Activated CD4-positive, alpha-beta T cell treated with anti-CD3 and anti-CD28 coated beads for 24 hours (primary cell): ENCODE measurements at places on chromosomes 5 and 9.

DNA sequence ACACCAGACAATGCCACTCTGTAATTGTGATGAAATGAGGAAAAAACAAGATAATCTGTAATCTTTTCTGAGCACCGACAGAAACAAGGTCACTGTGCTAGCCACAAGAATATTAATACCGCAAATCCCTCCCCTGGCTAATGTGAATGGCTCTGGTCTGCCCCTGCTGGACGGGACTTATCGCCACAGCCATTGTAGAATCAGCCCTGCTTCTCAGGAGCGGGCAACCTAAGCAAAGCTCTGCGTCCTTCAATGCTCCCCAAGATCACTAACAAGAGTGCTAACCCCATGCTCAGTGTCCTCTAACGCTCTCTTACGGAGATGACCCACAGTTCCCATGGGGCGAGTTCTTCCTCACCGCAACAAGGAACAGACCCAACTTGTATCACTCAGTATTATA is 42.7 kb downstream of the OR2V1 start:
- no peak for DNase-seq

DNA sequence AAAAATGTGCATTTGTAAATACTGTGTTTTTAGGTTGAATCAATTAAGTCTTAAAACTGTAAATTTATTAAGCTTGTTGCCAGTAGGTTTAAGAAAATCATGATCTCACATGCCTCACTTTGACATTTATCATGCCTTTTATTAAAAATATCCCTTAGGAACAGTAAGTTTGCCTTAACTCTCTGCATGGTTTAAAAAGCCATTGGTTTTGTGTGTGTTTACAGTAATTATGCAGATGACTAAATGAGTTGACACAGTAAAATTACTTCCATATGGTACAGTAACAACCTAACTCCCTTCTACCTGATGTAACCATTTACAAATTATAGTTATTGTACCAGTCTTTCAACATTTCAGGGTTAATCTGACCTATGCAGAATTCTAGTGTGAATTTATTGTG is 6.5 kb downstream of the RPS6 start:
- DNase-seq: no peak

DNA sequence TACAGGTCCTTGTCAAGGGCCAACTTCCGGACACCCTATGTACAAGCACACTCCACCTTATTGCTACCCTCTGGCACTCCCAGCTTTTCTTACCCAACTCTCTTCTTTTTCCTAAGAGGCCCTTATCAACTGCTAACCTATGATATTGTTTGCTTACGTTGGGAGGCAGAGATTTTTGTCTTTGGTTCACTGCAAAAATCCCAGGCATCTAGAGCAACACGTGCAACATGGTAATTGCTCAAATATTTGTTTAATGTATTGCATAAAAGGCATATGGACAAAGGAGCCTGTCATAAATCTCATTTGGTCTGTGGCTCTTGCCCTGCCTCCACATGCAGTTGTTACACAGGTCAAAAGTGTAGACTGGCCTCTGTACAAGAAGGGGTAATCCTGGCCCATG is 35.8 kb upstream of the ATP10B start:
- DNase-seq: no peak

- DNase-seq: no peak
Measured at GRCh38 chr5:139185589-139185988, 12.6 kb downstream of the SIL1 start.

DNA sequence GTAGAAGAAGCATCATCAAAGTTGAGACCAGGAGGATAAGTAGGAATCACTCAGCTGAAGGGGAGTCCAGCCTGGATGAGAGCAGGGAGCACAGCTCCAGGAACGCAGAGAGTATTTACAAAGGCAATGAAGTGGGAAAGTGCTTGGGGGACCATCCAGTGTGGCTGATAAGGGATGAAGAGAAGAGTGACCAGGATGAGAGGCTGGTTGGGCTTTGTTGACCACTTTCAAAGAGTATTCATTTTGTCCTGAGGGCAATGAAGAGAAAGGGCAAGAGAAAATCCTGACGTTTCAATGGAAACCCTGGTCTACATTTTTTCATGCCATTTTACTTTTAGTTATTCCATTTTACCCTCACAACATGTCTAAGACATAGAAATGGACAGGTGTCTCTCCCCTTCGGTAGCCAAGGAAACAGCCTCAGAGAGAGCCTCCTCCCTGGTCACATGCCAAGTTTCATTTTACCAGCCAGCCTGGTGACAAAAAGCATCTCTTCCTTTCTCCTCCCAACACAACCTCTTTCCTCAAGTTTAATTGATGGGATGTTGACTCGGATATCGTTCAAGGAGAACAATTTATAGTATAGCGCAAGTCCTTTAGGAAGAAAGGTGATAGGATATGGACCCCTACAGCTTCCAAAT is 492.7 kb upstream of the CLINT1 start:
- DNase-seq: no peak

GRCh38 chr9:14033067-14033466 is 280.9 kb downstream of the NFIB start:
- no peak for DNase-seq

GRCh38 chr5:170232786-170233185 is at the start of gene C5orf58:
Gene C5orf58 (plus strand): TSS chr5:170232985. CDS start chr5:170234977, 1,992 bp downstream.
- no peak for DNase-seq

DNA sequence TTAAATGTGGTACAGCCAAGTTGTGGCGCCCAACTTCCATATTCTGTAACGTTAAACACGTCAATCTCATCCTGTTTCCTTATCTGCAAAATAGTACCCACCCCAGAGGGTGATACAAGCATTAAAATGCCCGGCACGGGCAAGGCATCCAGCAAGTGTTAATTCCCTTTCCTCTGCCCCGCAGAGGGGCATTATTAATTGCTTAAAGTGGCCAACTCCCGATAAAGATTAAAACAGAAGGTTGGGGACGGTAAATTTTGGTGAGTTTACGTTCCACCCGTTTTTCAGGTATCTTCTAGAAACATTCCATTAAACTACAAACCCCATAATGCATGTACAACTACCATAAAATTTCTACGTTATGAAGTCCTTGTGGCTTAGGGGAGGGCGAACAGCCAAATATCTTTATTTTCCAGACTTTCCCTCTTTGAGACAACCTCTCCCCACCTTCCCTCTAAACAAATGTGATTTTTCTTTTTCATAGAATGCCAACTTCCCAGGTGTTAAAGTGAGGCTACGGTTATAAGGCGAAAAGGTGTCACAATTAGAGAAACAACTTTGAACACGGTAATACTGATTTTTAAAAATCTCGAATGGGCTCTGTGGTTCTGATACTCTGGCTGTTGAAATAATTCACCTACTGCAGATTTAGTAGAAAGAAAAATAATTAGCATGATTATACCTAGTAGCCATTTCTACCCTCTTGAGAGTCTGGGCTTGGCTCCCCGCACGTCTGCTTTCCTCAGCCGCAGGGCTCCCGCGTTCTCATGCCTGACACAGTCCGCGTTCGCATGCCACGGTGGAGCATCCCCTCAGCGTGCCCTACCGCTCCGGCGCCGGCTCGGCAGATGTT is 1.2 kb upstream of the GPBP1 start:
- no peak for DNase-seq

DNA sequence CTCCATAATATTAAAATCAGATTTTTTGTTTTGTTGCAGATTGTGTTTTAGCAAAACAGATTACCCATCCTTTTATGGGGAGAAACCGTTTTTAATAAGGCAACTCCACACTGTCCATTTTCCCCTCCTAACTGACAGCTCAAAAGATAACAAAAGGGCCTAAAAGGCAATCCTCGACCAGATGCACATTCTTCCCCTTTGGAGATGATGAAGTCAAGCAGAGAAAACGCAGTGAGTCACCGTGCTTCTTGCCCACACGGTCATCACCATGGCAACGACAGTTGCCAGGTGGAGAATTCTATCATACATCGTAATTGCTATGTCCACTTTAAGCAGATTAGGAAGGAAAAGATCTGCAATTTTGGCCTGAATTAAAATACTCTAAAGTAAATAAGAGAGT is 96.4 kb downstream of the DIRAS2 start:
- DNase-seq: no peak

DNA sequence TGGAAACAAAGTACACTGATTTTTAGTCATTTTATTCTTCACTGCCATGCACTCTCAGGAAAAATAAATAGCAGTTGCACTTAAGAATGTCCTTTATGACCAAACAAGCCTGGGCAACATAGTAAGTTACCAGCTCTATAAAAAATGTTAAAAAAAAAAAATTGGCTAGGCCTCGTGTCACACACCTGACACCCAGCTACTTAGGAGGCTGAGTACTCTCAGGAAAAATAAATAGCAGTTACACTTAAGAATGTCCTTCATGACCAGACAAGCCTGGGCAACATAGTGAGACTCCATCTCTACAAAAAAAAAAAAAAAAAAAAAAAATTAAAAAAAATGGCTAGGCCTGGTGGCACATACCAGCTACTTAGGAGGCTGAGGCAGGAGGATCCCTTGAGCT is 304.6 kb downstream of the SLCO4C1 start:
- DNase-seq: no peak

DNA sequence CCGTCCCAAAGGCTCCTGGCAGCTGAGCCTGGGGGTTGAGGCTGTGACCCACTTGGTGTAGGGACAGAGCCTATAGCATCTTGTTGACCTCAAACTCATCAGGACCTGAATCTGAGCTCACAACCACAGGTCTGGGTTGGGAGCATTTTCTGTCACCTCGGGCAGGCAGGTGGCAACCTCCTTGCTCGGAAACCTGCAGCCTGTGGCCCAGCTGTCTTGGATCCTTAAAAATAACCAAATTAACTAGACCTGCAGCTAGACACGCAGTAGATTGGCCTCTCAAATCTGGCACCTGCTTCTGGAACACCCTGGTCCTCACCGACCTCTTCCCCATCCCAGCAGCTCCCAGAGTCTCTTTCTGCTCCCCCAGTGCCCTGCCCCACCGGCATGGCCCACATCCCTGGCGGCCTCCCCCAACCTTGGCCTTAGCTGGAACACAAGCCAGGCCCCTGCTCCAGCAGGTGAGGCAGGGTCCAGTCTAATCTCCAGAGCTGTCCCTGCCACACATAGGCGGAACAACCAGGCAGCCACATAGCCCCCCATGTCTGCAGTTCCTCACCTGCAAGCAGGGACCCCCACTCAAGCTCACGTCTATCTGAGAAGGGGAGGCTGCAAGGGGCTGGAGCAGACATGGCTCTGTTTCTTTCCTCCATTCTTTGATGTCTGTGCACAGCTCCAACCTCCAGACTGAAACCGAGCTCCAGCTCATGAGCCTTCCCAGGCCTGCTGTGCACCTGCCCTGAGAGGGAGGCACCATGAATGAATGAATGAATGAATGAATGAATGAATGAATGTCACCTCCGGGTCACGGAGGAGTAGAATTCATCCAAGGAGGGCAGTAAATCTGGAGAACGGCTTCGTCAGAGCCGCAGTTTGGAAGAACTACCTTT is 28.3 kb downstream of the PAEP start:
- DNase-seq: no peak

DNA sequence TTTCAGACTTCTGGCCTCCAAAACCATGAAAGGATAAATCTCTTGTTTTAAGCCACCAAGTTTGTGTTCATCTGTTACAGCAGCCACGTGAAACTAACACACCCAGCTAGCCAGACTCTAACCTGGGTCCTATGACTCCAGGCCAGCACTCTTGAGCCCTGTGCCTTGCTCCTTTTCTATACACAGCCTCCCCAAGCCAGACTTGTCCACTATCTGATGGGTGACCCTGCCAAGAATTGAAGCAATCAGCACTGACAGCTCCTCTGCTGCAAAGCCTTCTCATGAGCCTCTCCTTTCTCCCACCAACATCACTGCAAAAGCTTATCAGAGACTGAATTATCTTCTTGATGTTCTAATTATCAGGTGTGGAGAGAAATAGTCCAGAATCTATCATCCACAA is 41.4 kb downstream of the SIL1 start:
- no peak for DNase-seq

DNA sequence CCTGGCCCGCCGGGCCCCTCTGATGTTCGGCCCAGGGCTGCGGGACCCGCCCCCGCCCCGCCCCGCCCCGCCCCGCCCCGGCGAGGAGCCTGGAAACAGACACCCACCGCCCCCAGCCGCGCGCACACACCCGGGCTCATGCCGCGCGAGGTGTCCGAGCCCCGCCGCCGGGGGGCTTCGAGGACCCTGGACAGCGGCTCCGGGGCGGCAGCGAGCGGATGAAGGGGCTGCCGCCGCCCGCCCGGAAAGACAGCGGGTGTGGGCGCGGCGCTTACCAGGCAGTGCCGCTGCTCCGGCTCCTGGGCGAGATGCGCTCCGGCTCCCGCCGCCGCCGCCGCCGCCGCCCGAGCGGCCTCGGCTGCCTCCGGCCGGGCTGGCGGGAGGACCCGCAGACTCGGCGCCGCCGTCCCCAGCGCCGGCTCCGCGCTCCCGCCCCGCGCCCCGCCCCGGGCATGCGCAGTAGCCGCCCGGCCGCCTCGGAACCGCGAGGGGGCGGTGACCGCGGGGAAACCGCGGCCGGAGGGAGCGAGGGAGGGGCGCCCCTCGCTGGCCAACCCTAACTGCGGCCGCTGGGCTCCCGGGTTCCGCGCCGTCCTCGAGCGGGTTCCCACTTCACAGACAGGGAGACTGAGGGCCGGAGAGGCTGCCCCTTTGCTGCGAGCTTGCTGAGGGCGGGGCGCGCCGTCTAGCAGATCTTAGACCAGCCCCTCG is at the start of gene GPRIN1:
Gene GPRIN1, minus strand, starts transcription at position 433 of the 711 bp plus-strand sequence. CDS start 10,322 bp downstream, outside the sequence.
- DNase-seq: peak; percentile 45

DNA sequence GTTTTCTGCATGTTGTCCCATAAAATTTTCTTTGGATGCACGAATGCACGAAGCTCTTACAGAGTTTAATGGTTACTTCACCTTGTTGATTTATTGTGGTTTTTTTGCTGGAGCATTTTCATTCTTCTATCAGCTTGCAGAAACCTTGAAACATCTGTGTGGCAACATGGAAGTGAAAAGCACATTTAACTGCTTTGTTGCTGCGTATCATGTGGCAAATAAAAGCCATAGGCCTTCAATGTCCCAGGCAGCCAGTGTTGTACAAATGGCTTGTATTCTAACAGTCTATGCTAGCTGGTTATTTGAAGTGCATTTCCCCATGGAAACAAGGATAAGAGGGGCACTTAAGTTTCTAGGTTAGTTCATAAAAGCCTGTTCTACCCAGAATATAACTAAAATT is 42.5 kb upstream of the RASGRF2 start:
- DNase-seq: no peak

- peak; percentile 49 for DNase-seq
Measured at GRCh38 chr5:141618030-141618803, 583 bp downstream of the DIAPH1 start.

- no peak for DNase-seq
Measured at GRCh38 chr9:113269355-113269754, 6.0 kb downstream of the CDC26 start.

DNA sequence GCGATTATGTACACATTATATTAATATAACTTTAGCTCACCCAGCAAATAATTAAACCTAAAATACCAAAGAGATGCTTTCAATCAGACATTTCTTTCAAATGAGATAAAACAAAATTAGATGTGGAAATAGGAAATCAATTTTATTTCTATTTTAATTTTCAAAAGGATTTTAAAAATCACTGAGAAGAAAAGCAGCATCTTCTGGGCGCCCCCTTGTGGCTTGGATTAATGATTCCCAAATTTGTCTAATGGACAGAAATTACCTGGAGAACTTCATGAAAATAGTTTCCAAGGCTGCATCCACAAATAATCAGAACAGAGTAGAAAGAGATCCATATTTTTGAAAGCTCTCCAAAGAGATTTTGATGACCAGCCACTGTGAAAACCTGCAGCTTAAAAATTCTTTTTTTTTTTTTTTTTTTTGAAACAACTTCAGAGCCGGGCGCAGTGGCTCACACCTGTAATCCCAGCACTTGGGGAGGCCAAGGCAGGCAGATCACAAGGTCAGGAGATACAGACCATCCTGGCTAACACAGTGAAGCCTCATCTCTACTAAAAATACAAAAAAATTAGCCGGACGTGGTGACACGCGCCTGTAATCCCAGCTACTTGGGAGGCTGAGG is 50.9 kb upstream of the CEMIP2 start:
- peak; percentile 29 for DNase-seq

- DNase-seq: no peak
Measured at GRCh38 chr9:979983-980382, 3.5 kb downstream of the DMRT3 start.
